ENCODE measurements at places on chromosomes 16 and 17.

DNA sequence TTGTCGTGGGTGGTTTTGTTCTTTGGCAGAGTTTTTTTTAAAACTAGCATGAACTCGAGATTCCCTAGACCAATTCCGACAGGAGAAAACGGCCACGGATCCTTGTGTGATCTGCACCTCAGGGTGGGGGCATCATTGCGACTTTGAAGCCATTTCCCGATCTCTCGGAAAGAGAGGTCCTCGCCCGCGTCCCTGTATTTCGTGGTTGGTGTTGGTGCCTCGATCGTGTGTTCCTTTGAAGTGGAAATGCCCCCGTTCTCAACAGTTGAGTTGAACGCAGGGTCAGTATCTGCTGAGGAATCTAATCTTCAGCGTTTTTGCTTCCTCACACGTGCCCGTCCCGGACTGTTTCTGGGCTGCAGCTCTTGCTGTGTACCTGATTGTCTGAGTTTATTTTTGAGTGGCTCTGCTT lies 1.1 kb downstream of the CRAMP1 start:
- DNase-seq = peak; percentile 32

DNA sequence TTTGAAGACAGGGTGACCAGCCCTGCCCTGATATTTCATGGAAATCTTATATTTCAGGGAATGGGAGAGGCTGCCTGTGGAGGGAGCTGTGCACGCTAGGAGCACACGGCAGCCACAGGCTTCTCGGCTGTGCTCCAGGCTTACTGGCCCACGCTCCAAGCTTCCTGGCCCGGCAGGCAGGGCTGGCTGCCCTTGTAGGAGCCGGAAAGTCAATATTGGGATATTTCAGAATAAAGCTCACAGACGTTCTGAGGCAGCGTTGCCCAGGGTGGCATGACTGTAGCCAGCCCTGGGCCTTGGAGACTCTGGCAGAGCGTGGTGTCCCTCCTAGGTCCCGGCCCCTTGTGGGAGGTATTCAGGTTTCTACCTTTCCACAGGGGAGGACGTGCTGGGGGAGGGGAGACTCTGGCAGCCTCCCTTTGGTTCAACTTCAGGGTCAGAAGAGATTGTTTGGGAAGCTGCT lies 95.6 kb downstream of the NPIPB11 start:
- no peak for DNase-seq

- no peak for DNase-seq
Observed at GRCh38 chr16:59368586-59368985, 634.5 kb upstream of the GOT2 start.

DNA sequence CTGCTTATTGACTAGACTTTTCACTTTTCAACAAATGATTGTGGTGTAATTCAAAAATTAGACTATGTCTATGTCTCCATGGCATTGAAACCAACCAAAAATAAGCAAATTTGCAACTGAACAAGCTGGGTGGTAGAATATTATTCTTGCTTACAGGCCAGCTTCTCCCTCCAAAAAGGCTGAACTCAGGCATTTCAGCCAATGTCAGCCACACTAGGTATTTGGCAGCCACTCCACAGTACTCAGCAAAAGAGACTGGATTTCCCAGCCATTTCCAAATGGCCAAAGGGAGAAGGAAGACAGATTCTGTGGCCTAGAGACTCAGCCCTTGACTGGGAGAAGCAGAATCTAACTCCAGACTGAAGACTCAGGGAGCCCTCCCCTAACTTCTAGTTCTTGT lies 121.8 kb upstream of the IRX5 start:
- no peak for DNase-seq

GRCh38 chr16:85124636-85125346 lies 12.5 kb upstream of the CIBAR2 start:
- DNase-seq = no peak

DNA sequence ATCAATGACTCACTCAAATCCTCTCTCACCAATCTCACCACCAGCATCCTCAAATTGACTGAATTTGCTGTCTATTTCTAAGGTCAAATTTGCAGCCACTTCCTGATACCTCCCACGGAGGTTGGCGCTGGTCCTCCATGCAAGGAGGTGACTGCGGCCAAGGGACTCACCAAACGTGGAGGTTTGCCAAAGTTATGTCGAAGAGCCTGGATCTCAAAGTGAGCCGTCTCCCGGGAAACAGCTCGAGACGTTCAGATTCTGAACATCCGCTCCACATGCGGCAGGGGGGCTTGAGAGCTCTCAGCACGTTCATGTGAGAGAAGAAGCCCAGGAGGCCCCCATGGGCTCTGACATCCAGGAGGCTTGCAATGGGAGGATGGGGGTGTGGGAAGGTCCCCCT lies 22.6 kb downstream of the LGALS3BP start:
- DNase-seq = no peak

DNA sequence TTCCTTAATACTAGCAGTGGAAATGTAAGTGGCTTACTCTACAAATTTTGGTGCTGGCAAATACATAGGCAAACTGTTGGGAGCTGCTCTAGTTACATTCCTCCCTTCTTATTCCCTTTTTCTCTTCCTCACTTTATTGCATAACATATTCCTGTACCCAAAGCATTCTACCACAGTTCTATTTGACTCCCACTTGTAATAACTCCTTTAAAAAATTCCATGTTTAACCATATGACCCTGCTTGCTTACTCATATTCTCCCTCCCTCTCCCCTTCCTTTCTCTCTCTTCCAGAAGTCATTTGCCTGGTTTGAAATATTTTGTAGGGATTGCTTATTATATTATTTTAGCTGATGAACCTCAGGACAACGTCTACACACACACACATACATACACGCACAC lies 22.7 kb downstream of the NQO1 start:
- DNase-seq = no peak

GRCh38 chr17:37138571-37139120 lies 189.9 kb downstream of the AATF start:
- DNase-seq = no peak

GRCh38 chr16:58040496-58040846 lies 14.9 kb downstream of the MMP15 start:
- no peak for DNase-seq

- no peak for DNase-seq
Observed at GRCh38 chr17:82881900-82882714, 42.3 kb upstream of the ZNF750 start.

DNA sequence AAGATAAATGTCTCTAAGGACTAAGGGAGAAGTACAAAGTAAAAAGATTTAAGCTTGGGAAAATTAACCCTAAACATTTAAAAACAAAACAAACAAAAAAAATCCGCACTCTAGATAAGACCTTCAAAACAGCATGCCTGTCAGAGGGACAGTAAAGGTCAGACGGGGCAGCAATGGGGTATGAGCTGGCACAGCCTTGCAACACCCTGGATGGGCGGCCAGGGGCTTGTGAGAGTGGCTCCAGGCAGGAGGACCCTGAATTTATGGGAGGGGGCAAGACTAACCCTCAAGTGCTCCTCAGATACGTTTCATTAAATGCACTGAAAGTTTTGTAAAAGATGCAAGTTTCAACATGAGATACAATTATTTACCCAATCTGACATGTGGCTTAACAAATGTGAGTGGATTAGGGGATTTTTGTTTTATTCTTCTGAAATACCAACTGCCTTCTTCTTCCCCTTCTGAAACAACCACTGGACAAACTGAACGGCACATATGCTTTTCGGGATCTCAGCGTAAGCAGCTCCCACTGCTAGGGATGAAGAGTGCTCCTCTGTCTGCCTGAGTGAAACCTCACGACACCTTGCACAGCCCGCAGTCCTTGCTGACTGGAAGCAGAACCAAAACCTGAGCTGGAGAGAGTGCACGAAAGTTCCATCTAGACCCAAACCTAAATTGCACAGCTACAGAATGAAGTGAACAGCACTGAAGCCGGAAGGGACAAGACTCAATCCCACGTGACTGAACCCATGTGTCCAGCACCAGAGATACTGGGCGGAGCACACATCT lies 128.4 kb downstream of the ANKRD11 start:
- DNase-seq = no peak

- no peak for DNase-seq
Observed at GRCh38 chr17:75041656-75042280, 5.0 kb downstream of the ATP5PD start.

- DNase-seq = peak; percentile 22
Observed at GRCh38 chr17:35892091-35893035, 12.2 kb upstream of the CCL5 start.

DNA sequence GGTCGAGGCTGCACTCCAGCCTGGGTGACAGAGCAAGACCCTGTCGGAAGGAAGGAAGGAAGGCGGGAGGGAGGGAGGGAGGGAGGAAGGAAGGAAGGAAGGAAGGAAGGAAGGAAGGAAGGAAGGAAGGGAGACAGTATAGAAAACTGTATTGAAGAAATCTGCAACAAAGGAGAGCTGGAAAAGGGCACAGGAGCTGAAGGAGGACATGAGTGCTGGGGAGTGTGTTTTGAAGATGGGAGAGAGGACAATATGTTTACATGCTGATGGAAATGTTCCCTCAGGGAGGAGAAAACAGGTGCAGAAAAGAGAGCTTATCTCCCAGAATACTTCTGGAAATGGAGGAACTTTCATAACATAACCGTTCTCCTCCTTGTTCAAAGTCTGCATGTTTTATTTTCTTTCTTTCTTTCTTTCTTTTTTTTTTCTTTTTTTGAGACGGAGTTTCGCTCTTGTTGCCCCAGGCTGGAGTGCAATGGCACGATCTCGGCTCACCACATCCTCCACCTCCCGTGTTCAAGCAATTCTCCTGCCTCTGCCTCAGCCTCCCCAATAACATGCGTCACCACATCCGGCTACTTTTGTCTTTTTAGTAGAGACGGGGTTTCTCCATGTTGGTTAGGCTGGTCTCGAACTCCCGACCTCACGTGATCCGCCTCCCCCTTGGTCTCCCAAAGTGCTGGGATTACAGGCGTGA lies 2.7 kb upstream of the HAP1 start:
- DNase-seq = no peak

DNA sequence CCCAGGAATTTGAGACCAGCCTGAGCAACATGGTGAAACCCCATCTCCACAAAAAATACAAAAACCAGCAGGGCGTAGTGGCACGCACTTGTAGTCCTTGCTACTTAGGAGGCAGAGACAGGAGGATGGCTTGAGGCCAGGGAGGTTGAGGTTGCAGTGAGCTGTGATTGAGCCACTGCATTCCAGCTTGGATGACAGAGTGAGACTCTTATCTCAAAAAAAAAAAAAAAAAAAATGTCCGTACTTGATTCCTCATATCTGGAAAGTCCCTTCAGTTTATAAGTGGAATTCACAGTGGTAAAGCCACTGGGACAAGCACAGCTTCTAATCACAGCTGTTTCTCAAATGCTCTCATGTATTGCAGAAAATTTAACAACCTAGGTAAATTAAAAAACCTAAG lies 78.6 kb upstream of the CREBBP start:
- no peak for DNase-seq

Data from dermis blood vessel endothelial cell (primary cell).